Natural killer cell (primary cell): ENCODE measurements at places on chromosomes 5 and 9.

DNA sequence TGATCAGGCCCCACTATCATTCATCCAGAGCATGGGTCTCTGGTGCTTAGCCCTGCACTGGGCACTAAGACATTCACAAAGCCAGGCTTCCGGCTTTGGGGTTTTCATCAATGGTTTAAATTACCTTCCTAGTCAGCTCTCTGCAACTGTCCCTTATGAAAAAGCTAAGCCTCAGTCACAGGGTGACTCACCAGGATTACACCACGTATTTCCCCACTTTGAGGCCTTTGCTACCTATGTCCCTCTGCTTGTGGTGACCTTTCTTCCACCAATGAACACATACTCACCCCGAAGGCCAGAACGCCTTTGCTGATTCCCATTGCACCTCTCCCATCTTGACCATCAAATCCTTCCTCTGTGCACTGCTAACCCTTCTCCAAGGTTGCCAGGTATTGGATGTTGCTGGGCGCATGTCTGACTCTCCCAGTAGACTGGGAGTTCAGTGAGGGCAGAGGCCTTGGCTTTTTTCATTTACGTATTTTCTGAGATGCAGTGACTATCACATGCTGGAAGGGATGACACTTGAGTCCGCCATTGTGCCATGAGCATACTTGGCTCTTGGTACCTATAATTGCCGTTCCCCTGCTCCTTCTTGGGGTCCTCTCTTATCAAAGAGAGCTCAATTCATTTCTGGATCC lies 58.7 kb upstream of the TNFSF8 start:
- peak; percentile 14 for DNase-seq

DNA sequence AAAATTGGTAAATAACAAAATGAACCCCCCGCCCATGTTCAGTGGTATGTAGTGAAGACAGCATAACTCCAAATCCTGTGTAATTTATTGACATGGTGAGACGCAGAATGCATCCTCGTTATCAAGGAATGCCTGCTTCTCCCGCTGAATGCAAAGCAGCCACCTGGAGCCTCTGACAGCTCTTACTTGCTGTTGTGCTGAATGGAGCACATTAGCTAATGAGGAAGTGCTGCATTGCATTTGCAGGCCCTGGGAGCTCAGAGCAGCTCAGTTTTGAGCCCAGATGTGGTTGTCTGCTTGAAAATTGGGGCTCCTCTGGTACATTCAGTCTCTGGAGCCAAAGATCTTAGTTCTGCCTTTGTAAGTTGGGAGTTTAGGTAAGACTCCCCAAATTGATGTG lies 28.9 kb downstream of the PLAC8L1 start:
- no peak for DNase-seq

GRCh38 chr5:34699155-34700077 lies 43.3 kb downstream of the RAI14 start:
- no peak for DNase-seq

DNA sequence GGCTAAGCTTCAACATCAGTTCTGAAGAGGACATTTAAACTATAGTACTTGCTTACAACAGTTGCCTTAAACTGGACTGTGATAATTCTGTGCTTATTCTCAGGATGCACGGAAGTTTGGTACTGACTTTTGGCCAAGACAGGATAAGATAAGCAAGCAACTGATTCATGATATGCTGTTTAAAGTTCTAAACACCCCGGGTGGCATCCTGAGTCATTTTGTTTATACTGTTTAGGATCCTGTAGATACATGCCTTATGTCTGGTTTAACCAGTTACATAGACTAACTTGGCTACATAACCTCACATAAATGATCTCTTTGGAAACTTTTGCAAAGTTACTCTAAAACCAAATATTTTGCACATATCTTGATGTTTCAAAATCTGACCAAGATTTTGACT lies 95.9 kb downstream of the CDH9 start:
- DNase-seq, result no peak

GRCh38 chr5:72628771-72629371 lies 121.7 kb upstream of the ZNF366 start:
- no peak for DNase-seq

- DNase-seq, result no peak
Observed at GRCh38 chr9:86809759-86810367, 137.4 kb downstream of the GAS1 start.

- DNase-seq, result no peak
Observed at GRCh38 chr5:45454114-45454513, 242.1 kb downstream of the HCN1 start.

DNA sequence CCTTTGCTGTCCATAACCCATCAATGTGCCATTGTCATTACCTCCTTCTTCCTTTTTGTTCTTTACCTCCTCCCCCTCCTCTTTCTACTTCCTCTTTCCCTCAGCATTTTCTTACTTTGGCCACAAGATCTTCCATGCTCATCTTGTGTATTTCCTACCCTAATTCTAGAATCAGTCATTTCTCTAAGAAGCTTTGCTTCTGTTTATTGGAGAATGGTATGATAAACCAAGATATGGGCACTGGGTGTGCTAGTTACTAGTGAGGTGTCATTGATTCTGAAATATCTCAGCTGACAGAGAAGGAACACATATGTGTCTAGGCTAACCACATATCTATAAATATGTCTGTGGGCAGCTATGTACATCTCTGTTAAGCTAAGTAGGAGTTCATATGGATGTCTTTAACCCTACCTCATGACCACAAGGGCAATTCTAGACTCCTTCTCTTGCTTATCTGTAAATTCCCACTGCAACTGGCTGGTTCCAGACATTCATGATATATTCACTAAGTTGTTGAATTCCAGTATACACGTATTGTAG lies 2051.3 kb upstream of the CDH9 start:
- no peak for DNase-seq

DNA sequence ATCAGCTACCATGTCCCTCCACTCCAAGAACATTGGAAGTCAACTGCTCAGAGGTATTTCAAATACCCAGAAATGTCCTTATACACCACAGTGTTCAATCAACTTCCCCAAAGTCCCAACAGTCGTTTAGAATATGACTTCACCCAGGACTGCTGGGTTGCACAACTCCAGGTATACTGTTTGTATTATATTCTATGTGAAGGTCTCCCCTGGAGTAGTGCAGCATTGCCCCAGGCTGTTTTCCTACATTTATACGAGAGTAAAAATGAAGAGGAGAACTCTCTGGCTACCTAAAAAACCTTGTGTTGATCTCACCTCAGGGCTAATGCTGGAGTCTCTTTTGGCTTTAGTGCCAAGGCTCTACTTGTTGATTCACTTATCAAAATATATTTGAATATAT lies 183.6 kb upstream of the MAP3K1 start:
- no peak for DNase-seq

DNA sequence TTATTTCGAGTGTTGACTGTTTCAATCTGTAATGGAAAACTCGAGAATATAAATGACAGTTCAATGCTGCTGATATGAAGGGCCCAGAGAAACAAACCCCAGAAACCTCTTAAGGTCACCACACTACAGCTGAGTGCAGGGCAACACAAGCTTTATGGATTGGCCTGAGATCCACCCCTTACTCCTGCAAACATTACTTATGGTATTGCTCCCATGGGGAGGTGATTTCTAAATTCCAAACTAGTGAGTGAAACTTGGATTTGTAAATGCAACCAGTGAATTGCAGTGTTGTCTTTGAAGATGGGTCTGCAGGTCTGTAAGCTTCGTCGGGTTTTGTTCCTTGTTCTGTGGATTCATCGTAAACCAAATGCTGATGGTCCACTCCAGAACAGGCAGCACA lies 85.4 kb downstream of the NTRK2 start:
- DNase-seq, result no peak

- DNase-seq, result no peak
Observed at GRCh38 chr9:124500796-124501611, 6.2 kb downstream of the NR5A1 start.

- no peak for DNase-seq
Observed at GRCh38 chr9:106228861-106229260, 534.5 kb downstream of the TMEM38B start.
